ENCODE measurements at places on chromosomes 1 and 21.

DNA sequence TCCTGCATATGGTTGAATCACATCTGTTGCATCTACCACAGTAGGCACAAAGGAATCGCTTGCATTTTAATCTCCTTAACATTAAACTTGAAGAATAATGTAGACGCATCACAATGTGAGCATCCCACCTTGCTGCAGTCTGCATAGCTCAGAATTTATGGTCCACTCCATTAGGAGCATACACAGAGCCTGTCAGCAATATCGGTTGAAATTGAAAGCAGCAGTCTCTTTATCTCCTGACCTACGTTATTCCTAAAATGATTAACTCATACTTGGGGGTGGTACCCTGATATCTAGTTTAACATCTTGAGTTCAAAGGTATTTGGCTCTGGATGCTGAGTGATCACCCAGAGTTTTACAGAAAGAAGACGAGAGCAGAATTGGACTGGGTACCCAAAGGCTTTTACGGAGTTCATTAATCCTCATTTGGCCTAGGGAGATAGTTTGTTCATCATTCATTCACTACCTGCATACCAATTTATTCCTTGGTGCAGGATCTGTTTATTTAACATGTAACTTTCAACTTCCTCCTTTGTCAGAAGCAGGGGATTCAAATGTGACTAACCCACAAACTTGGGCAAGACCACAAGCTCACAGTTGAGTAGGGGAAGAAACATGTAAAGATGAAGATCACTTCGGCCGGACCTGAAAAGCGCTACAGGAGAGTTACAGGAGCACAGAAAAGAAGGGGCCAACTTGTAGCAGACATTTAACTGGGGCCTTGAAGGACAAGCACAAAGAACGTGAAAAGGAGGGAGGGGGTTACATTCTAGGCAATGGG lies 187.9 kb downstream of the DAB1 start:
- no peaks in the 10 kb centered on the region for H3K27me3 ChIP-seq
- no peak for DNase-seq
- H3K4me1 ChIP-seq = no peaks in the 10 kb centered on the region
- no peak overlapping the region for H3K4me3 ChIP-seq
- no peak overlapping the region for H3K27ac ChIP-seq
- no peaks in the 10 kb centered on the region for H3K36me3 ChIP-seq

DNA sequence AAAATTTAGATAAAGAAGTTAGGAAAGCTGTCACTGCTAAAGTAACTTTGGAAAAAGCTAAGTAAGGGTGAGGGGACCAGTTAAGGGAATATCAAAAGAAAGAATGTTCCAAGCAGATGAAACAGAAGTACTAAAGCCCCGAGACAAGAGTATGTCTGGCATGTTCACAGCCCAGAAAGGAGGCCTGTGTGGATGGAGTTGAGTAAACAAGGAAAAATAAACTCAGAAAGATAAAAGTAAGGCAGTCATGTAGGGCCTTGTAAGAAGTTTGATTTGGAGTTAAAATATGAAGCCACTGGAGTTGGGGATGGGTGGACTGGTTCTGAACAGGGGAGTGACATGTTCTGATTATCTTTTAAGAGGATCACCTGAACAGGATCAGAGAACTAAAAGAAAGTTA lies 177.9 kb downstream of the CDC42BPA start:
- H3K36me3 ChIP-seq = peaks cover 14% of the 10 kb centered on the region
- no peaks in the 10 kb centered on the region for H3K27me3 ChIP-seq
- no peak for DNase-seq
- no peak overlapping the region for H3K27ac ChIP-seq
- no peak overlapping the region for H3K4me3 ChIP-seq

GRCh38 chr1:28899267-28899666 lies 15.1 kb upstream of the EPB41 start:
- H3K27me3 ChIP-seq = no peaks in the 10 kb centered on the region
- no peak for DNase-seq
- no peaks in the 10 kb centered on the region for H3K4me1 ChIP-seq
- no peaks in the 10 kb centered on the region for H3K36me3 ChIP-seq
- no peak overlapping the region for H3K4me3 ChIP-seq

- no peak overlapping the region for H3K4me3 ChIP-seq
- peaks cover 56% of the 10 kb centered on the region for H3K36me3 ChIP-seq
Observed at GRCh38 chr1:8010080-8010664, 15.9 kb downstream of the ERRFI1 start.

DNA sequence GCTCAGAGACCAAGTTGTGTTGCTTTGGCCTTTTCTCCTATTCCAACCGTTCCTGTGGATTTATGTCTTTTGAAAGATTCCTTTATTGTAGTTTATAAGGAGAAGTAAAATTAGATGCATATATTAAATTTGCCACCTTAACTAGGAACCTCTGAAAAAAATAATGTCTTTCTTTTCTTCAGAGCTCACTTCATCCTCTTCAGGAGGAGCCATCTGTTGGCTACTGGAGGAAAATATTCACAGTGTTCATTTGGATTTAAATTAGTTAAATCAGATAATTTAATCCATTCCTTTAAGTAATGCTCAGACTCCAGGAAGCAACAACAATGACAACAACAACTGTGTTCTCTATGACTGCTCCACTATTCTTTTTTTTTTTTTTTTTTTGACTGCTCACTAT lies 164.0 kb downstream of the FASLG start:
- H3K4me3 ChIP-seq = no peak overlapping the region
- H3K36me3 ChIP-seq = no peaks in the 10 kb centered on the region
- no peak overlapping the region for H3K27ac ChIP-seq
- no peaks in the 10 kb centered on the region for H3K4me1 ChIP-seq
- no peak for DNase-seq

- H3K4me1 ChIP-seq = no peaks in the 10 kb centered on the region
- H3K36me3 ChIP-seq = peaks cover 54% of the 10 kb centered on the region
- H3K27me3 ChIP-seq = no peaks in the 10 kb centered on the region
- no peak for DNase-seq
- H3K27ac ChIP-seq = no peak overlapping the region
Observed at GRCh38 chr1:179089827-179090482, 8.1 kb downstream of the TOR3A start.

DNA sequence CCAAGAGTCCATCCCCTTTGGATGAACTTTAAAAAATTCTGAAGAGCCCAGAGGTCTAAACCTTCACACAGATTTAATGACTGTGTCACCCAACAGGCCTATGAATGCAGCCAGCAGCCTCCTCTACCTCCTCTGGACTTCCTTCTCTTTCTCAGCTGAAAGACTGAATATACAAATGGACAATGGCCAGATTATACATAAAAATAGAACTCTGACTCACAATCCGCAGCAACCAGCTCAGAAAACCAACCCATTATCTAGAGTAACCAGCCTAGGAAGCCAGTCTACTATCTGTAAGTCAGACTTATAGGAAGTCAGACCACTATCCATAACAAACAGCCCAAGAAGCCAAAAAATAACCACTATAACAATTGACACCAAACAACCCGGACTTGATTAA lies 224.5 kb downstream of the ASTN1 start:
- H3K4me3 ChIP-seq = no peak overlapping the region
- DNase-seq = no peak
- no peaks in the 10 kb centered on the region for H3K36me3 ChIP-seq
- peaks cover 5% of the 10 kb centered on the region for H3K27me3 ChIP-seq
- H3K4me1 ChIP-seq = no peaks in the 10 kb centered on the region

DNA sequence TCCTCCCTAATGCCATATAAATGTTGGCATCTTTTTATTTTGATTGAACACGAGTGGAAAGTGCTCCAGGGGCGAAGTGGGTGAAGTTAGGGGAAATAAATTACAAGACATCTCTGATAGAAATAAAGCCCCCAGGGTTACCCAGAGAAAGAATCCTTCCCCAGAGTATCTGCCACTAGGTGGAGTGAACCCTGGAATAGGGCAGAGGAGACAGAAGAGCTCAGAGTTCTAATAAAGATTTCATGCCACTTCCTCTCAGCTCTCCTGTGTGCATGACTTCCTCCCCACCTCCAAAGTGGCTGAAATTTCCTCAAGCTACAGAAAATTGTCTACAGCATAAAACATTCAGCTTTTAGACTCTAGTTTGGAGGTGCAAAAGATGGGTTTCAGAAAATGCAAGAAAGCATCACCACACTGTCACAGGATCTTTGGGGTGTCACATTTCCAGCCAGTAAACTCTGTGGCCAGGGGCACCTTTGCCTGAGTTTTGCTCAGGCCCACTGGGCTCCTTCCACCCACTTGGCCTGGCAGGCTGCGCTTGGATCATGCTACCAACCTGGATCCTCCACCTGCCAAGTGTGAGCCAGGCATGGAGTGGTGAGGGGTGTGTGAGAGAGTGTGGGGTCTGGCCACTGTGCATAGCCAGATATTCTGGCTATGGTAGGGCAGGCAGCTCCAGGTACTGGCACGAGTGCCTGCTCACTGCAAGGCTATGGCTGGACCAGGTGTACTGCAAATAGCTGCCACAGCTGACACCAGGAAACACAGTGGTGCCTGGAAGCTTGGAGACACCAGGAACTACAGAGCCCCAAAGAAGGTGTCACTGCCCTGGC lies 208.8 kb upstream of the USP25 start:
- no peaks in the 10 kb centered on the region for H3K36me3 ChIP-seq
- DNase-seq = no peak
- H3K4me3 ChIP-seq = no peak overlapping the region
- no peaks in the 10 kb centered on the region for H3K27me3 ChIP-seq

DNA sequence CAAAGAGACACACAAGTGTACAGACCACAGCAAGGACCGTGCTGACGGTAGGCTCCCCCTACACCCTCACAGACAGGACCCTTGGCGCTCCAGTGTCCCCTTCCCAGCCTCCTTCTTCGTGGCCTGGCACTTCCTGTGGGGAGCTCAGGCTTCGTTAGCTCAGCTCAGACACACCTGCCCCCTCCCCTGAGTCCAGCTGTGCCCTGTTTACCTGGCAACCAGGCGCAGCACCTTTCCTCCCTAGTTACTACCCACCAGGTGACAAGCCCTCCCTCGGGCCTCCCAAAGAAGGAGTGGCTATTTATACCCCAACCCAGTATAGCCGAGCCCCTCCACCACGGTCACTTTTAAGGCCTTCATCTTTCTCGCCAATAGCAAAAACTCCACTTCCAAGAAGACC lies 4.7 kb downstream of the CELF3 start:
- no peak overlapping the region for H3K4me3 ChIP-seq
- H3K4me1 ChIP-seq = peaks cover 4% of the 10 kb centered on the region
- H3K36me3 ChIP-seq = no peaks in the 10 kb centered on the region
- H3K27me3 ChIP-seq = peaks cover 1% of the 10 kb centered on the region
- no peak overlapping the region for H3K27ac ChIP-seq

GRCh38 chr1:34532113-34532512 lies 222.7 kb upstream of the GJB5 start:
- no peak overlapping the region for H3K4me3 ChIP-seq
- no peaks in the 10 kb centered on the region for H3K4me1 ChIP-seq
- no peak for DNase-seq
- no peaks in the 10 kb centered on the region for H3K36me3 ChIP-seq

DNA sequence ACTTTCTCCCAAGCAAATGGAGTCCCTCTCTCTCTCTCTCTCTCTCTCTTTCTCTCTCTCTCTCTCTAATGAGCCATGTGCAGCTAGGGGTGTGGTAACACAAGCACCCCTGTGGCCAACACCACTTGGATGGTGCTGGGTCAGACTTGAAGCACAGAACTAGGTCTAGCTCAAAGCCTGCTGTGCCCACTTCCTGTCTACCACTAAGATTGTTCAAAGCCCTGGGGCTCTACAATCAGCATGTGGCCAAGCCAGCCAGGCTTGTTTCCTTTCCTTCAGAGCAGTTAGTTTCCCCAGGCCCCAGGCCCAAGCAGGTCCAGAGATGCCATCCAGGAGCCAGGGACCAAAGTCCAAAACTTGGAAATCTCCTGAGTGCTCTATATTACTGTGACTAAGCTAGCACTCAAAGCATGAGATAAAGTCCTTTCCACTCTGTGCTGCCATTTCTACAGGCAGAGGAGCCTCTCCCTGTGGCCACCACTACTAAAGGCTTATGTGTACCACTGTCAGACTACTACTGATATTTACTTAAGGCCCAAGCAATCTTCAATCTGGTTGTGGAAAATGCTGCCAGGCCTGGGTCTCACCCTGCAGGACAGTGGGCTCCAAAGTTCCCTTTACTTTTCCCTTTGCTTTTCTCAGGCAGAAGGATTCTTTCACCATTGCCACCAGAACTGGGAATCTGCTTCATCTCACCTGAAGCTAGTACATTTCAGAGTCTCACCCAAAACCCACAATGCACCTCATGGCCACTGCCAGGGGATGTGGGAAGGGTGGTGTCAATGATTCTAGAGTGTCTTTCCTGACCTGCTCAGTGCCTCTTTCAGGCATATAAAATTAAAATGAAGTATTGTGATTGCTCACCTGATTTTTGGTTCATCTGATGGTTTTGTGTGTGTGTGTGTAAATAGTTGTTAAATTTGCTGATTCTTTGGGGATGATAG lies 999.5 kb downstream of the NCAM2 start:
- no peaks in the 10 kb centered on the region for H3K4me1 ChIP-seq
- H3K27me3 ChIP-seq = no peaks in the 10 kb centered on the region
- DNase-seq = no peak
- H3K36me3 ChIP-seq = no peaks in the 10 kb centered on the region

Measured in RWPE2 (cell line).